Colonic mucosa (tissue), 4 donors: ENCODE measurements at places on chromosomes 12 and 14. TPM values are rescaled to one million over a fixed set of nuclear protein-coding genes. Genes with fewer than 3 reads are reported as not detected.
A peak's percentile ranks its signal among the peaks of the same experiment; 100 is the strongest.

DNA sequence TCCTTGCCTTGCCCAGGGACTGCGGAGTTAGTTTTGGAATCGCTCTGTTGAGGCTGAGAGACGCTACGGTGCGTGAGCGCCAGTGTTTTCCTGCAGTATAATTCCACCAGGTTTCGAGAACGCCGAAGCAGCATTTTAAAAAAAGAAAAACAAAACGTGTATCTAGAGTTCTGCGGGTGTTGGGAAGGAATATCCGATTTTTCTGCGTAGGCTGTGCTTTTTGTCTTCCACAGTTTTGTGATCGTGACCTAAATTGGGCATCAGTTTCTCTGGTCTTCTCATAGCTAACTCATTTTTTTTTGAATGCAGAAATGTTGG is 778 bp downstream of the DNM1L start:
- no peaks in the 10 kb centered on the region for H3K27me3 ChIP-seq
- H3K4me1 ChIP-seq, result no peaks in the 10 kb centered on the region
- H3K36me3 ChIP-seq, result no peaks in the 10 kb centered on the region
- peak overlapping the region; percentile 86 for H3K4me3 ChIP-seq
- H3K27ac ChIP-seq, result peak overlapping the region; percentile 94

DNA sequence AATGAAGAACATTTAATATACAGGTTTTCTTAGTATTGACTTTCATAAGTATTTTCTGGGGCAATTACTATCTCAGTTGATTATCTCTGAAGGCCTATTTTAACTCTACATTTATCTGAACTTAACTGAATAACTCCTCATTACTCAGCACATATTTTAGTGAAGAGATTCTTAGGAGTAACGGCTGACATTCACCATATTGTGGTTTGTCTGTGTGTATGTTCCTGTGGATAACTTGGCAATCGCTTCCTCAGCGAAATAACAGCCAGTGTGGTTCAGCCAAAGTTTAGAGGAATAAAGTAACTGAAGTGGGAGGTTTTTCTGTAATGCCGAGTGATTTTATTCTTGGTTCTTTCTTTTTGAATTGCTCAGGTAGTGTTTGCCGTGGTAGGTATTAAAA is 168.0 kb downstream of the RAD51B start:
- no peak for DNase-seq
- no peaks in the 10 kb centered on the region for H3K4me1 ChIP-seq
- H3K27ac ChIP-seq, result no peak overlapping the region

Gene CLEC1A
- 1.7 TPM for total RNA-seq

GRCh38 chr12:47504775-47505446 is 200.9 kb downstream of the RPAP3 start:
- no peak overlapping the region for H3K4me3 ChIP-seq
- no peaks in the 10 kb centered on the region for H3K36me3 ChIP-seq
- H3K27ac ChIP-seq, result no peak overlapping the region
- no peaks in the 10 kb centered on the region for H3K27me3 ChIP-seq

- H3K4me3 ChIP-seq, result no peak overlapping the region
- DNase-seq, result no peak
- H3K27ac ChIP-seq, result no peak overlapping the region
- no peaks in the 10 kb centered on the region for H3K36me3 ChIP-seq
Observed at GRCh38 chr12:22406627-22407026, 72.1 kb upstream of the ST8SIA1 start.
